ENCODE measurements at places on chromosomes 16 and 17. TPM values are rescaled to one million over a fixed set of nuclear protein-coding genes. Genes with fewer than 3 reads are reported as not detected.

Gene TBC1D3K
- total RNA-seq: not detected

Gene HOXB2
- 1.9 TPM for total RNA-seq

Gene BTBD17
- not detected for total RNA-seq

Gene MYH2
- not detected for total RNA-seq

Gene CHST5
- total RNA-seq: 1.00 TPM

Gene HES7
- total RNA-seq: not detected

Gene HSD11B2
- 26.1 TPM for total RNA-seq

Gene G6PC1
- total RNA-seq: 0.69 TPM

Gene VPS9D1
- total RNA-seq: 13.3 TPM

- no peak overlapping the region for H3K4me3 ChIP-seq
- no peaks in the 10 kb centered on the region for H3K36me3 ChIP-seq
- H3K27ac ChIP-seq: peak overlapping the region; percentile 23
- H3K27me3 ChIP-seq: no peaks in the 10 kb centered on the region
Measured at GRCh38 chr16:11327277-11328171, 17.7 kb upstream of the RMI2 start.

- DNase-seq: no peak
- H3K27me3 ChIP-seq: no peaks in the 10 kb centered on the region
- H3K4me1 ChIP-seq: no peaks in the 10 kb centered on the region
- H3K27ac ChIP-seq: no peak overlapping the region
Measured at GRCh38 chr17:48478224-48479013, 48.4 kb upstream of the SKAP1 start.

DNA sequence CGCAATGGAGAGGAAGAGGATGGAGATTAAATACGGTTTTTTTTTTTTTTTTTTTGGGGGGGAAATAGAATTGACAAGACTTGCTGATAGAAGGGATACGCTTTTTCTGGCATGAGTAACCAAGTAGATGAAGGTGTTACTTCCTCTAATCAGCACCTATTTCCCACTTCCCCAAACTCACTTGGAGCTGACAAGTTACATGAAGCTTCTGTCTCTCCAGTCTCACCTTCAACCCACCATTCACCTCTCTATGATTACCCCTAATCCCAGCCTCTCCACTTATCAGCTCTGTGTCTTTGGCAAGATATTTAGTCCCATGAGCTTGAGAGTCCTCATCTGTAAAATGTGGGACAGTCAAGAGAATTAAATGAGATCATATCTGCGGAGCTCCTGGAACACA is 185.9 kb upstream of the HS3ST3A1 start:
- H3K27me3 ChIP-seq: no peaks in the 10 kb centered on the region
- no peak overlapping the region for H3K27ac ChIP-seq
- DNase-seq: no peak
- H3K4me1 ChIP-seq: peaks cover 4% of the 10 kb centered on the region
- H3K4me3 ChIP-seq: no peak overlapping the region

DNA sequence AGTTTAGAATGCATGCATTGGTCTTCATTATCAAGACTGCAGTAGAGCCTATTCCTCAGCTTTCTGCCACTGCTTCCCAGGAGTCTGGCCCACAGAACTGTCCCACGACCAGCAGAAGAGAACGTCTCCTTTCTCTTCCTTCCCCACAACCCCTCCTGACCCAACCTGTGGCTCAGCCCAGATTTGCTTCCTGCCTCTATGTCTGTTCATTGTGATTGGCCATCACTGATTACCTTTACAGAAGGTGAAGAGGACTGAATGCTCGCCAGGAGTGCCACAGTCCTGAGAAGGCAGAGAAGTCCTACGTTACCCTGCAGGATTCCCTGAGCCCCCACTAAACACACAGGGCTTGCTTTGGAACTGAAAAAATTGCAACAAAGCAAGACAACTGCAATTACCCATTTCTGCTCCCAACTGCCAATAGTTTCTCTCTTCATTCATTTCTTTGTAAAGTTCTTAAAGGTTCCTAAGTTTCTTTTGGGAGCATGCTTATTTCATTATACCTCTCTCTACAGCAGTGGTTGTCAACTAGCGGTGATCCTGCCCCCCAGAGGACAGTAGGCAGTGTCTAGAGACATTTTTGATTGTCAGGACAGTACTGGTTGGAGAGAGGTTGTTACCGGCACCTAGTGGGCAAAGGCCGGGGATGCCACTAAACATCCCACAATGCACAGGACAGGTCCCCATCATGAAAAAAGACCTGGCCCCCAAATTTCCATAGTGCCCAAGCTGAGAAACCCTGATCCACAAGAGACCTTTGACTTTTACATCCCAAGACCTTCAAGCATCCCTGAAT is 4.5 kb upstream of the NAT9 start:
- H3K4me1 ChIP-seq: peaks cover 5% of the 10 kb centered on the region
- H3K27me3 ChIP-seq: no peaks in the 10 kb centered on the region
- DNase-seq: no peak
- H3K27ac ChIP-seq: no peak overlapping the region
- H3K36me3 ChIP-seq: no peaks in the 10 kb centered on the region

DNA sequence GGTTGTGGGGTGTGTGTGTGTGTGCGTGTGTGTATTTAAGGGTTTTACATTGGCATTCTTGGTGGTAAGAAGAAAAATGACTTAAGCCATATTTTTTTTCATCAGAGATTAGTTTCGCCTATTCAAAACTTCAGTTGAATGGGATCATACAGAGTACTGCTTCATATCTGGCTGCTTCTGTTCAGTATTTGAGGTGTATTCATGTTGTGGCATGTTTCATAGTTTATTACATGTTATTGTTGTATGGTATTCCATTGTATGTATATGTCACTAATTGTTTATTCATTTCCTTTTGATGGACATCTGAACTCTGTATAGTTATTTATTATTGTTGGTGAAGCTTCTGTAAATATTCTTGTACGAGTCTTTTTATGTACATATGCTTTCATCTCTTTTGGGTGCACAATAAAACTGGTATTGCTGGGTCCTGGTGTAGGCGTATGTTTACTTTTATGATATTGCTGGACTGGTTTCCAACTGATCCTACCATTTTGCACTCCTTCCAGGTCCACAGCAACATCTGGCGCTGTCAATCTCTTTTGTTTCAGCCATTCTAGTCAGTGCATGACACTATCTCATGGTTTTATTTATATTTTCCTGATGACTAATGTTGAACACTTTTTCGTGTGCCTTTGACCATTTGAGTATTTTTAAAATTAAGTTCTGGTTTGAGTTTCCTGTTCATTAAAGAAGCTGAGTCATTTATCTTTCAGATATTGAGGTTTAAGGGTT is 77.4 kb upstream of the MAF start:
- no peaks in the 10 kb centered on the region for H3K27me3 ChIP-seq
- peaks cover 3% of the 10 kb centered on the region for H3K4me1 ChIP-seq
- no peak for DNase-seq
- no peak overlapping the region for H3K4me3 ChIP-seq
- H3K36me3 ChIP-seq: no peaks in the 10 kb centered on the region

- no peaks in the 10 kb centered on the region for H3K27me3 ChIP-seq
- no peak for DNase-seq
- no peaks in the 10 kb centered on the region for H3K36me3 ChIP-seq
- no peak overlapping the region for H3K4me3 ChIP-seq
- H3K27ac ChIP-seq: no peak overlapping the region
Measured at GRCh38 chr17:80855948-80856862, 135.4 kb upstream of the CHMP6 start.

- peak overlapping the region; percentile 88 for H3K4me3 ChIP-seq
- no peak for DNase-seq
- H3K4me1 ChIP-seq: peaks cover 8% of the 10 kb centered on the region
Measured at GRCh38 chr17:59707971-59708430, 547 bp downstream of the VMP1 start.

DNA sequence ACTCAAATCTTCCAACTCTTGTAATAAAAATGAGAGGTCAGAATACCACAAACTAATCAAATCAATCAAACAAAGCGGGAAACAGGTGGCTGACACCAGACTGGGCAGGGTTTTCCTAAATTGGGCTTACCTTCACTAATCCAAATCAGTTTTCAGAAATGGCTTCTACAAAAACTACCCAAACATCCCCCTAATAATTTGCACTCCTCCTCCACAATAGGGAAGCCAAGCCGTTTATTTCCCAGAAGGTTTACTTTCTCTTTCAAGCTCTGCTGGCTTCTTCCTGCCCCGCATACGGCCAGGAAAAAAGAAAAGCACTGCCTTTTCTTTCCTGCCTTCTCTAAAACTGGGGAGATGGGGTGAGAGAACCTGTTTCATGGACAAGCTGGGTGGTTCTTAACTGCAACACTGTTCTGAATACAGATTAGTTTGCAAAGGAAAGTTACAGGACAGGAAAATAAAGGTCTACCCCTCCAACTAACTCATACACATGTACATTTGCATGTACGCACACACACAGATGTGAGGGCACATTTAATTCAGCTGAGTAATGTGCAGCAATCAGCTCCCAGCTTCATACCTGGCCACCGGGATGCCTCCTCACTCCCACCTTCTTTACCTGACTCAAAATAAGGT is 9.2 kb downstream of the STAT3 start:
- H3K36me3 ChIP-seq: no peaks in the 10 kb centered on the region
- H3K4me3 ChIP-seq: peak overlapping the region; percentile 17
- H3K27me3 ChIP-seq: no peaks in the 10 kb centered on the region
- no peak for DNase-seq
- H3K27ac ChIP-seq: peak overlapping the region; percentile 56
- peaks cover 7% of the 10 kb centered on the region for H3K4me1 ChIP-seq

DNA sequence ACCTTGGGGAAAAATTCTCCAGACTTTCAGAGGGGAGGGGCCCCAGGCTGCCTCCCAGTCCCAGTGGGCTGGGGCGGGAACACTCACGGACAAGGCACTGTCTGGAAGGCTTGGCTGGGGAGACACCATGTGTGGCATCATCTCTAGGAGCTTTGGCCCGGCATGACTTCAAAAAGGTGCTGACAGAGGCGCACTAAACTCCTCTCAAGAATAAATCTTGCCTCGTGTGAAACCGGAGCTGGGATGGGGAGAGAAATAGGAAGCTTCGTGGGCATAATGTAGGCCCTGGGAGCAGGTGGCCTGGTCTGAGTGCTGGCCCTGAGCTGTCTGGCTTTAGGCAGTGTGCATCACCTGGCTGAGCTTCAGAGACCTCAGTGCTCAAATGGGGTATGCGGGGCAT is 5.7 kb downstream of the WSCD1 start:
- no peak overlapping the region for H3K27ac ChIP-seq
- H3K4me3 ChIP-seq: no peak overlapping the region
- no peaks in the 10 kb centered on the region for H3K27me3 ChIP-seq
- no peaks in the 10 kb centered on the region for H3K4me1 ChIP-seq
- H3K36me3 ChIP-seq: no peaks in the 10 kb centered on the region

GRCh38 chr17:81648013-81648706 is 8.2 kb downstream of the PDE6G start:
- H3K36me3 ChIP-seq: no peaks in the 10 kb centered on the region
- H3K27me3 ChIP-seq: peaks cover 14% of the 10 kb centered on the region
- H3K4me1 ChIP-seq: no peaks in the 10 kb centered on the region
- no peak for DNase-seq
- H3K27ac ChIP-seq: no peak overlapping the region

- H3K4me1 ChIP-seq: peaks cover 27% of the 10 kb centered on the region
- H3K27me3 ChIP-seq: no peaks in the 10 kb centered on the region
- H3K36me3 ChIP-seq: no peaks in the 10 kb centered on the region
- H3K4me3 ChIP-seq: peak overlapping the region; percentile 76
- DNase-seq: no peak
Measured at GRCh38 chr16:1310832-1311200, 1.4 kb downstream of the UBE2I start.

DNA sequence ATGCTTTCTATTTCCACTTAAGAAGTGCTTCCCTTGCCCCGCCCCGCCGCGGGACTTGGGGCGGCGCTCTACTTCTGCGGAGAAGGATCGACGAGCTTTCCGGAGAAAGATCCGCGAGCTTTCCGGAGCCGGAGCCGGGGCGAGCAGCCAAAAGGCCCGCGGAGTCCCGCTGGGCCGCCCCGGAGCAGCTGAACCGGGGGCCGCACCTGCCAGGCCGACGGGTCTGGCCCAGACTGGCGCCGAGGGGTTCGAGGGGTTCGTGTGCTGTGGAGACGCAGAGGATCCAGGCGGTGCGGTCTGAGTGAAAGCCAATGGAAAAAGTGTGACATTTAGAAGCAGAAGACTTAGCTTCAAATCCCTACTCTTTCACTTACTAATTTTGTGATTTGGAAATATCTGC is 50.8 kb downstream of the TBC1D26 start:
- peak overlapping the region; percentile 38 for H3K4me3 ChIP-seq
- H3K4me1 ChIP-seq: no peaks in the 10 kb centered on the region
- no peaks in the 10 kb centered on the region for H3K36me3 ChIP-seq
- peak; percentile 83 for DNase-seq
- H3K27me3 ChIP-seq: no peaks in the 10 kb centered on the region
- H3K27ac ChIP-seq: no peak overlapping the region

DNA sequence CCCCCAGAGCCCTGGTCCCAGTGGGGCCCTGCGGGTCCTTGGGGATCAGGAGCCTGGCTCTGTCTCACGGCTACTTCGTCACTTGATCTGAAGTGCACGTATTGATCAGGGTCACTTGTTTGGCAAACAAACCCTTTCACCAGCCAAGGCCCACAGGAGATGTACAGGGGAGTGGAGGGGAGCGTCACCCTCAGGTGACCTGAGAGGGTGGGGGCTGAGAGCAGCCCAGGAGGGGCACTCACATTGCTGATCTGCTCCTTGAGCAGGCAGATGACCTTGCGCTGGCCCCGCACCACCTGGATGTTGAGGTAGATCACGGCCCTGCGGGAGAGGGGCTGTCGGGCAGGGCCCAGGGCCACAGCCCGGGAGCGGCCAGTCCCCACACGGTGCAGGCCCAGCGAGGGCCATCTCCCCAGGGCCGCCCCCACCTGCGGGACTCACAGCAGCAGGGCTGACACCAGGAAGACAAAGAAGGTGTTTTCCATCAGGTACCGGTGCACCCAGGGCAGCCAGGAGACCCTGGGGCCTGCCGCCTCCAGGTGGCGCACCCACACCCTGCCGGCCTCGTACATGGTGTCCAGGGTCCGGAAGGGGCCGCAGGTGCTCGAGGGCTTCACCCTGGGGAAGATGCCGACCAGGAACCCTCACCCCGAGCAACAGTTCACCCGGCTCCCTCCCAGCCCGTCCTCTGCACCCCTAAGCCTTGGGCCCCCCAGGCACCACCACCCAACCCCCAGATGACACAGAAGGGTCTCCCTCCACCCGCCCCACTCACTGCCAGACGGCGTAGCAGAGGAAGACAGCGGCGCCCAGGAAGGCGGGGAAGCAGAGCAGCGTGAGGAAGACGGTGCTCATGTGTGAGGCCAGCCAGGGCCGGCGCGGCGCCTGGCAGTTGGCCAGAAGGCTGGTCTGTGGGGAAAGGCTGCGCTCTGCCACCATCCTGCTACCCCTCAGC is 11.3 kb downstream of the TMC6 start:
- H3K27me3 ChIP-seq: no peaks in the 10 kb centered on the region
- H3K27ac ChIP-seq: no peak overlapping the region
- no peaks in the 10 kb centered on the region for H3K36me3 ChIP-seq
- peak; percentile 40 for DNase-seq

GRCh38 chr17:32484628-32485027 is 2.2 kb upstream of the CDK5R1 start:
- peaks cover 12% of the 10 kb centered on the region for H3K4me1 ChIP-seq
- peak; percentile 65 for DNase-seq
- no peaks in the 10 kb centered on the region for H3K36me3 ChIP-seq
- no peak overlapping the region for H3K4me3 ChIP-seq
- H3K27ac ChIP-seq: peak overlapping the region; percentile 61

GRCh38 chr16:86910161-86910769 is 331.9 kb downstream of the FOXL1 start:
- no peaks in the 10 kb centered on the region for H3K4me1 ChIP-seq
- H3K27ac ChIP-seq: no peak overlapping the region
- DNase-seq: no peak
- H3K36me3 ChIP-seq: no peaks in the 10 kb centered on the region
- no peaks in the 10 kb centered on the region for H3K27me3 ChIP-seq
